ENCODE measurements at places on chromosomes 13 and 19. TPM values are rescaled to one million over a fixed set of nuclear protein-coding genes. Genes with fewer than 3 reads are reported as not detected.

Gene PTGIR
- total RNA-seq, result 16.5 TPM

DNA sequence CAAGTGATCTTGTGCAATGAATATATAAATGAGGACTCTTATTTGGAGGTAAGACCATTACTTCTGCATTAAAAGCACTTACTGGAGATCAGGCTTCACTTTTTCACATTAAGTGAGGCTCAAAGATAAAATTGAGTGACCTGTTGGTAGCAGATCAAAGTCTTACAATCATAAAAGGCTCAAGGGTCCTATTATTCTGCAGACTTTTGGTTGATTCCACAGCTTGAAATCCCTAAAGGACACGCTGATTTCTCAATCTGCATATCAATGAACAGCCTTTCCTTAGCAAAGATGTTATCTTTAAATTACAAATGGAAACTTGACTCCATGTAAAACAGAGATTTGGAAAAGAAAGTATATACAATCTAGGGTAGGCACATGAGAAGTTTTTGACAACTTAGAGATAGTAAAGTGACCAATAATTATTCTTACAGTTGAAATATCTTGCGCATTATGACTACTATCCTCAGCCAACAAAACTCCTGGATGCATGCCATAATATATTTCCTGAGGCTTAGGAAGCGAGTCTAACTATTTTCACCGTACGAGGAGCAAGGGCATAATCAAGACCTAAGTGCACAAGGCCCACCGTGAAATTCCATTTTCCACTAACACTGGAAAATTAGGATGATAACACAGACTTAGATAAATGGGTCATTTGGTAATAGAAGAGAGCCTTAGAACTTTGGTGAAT, 640.7 kb downstream of the LIG4 start:
- H3K4me1 ChIP-seq, result no peaks in the 10 kb centered on the region
- no peaks in the 10 kb centered on the region for H3K36me3 ChIP-seq
- DNase-seq, result peak; percentile 26
- H3K27me3 ChIP-seq, result no peaks in the 10 kb centered on the region
- no peak overlapping the region for H3K4me3 ChIP-seq

Gene KIR2DL3
- total RNA-seq, result not detected

GRCh38 chr19:53871454-53871853, 3.8 kb downstream of the MYADM start:
- H3K27me3 ChIP-seq, result no peaks in the 10 kb centered on the region
- no peak for DNase-seq
- peaks cover 4% of the 10 kb centered on the region for H3K4me1 ChIP-seq
- H3K4me3 ChIP-seq, result no peak overlapping the region
- no peak overlapping the region for H3K27ac ChIP-seq
- peaks cover 18% of the 10 kb centered on the region for H3K36me3 ChIP-seq

Gene PGLYRP1
- total RNA-seq, result not detected

GRCh38 chr13:98352226-98352625, 175.2 kb upstream of the RNF113B start:
- H3K27ac ChIP-seq, result no peak overlapping the region
- H3K4me1 ChIP-seq, result peaks cover 2% of the 10 kb centered on the region
- DNase-seq, result no peak
- H3K27me3 ChIP-seq, result no peaks in the 10 kb centered on the region
- H3K4me3 ChIP-seq, result no peak overlapping the region

GRCh38 chr19:41774515-41774980, 19.2 kb downstream of the CEACAM6 start:
- no peak overlapping the region for H3K4me3 ChIP-seq
- no peak overlapping the region for H3K27ac ChIP-seq
- H3K4me1 ChIP-seq, result no peaks in the 10 kb centered on the region
- no peaks in the 10 kb centered on the region for H3K36me3 ChIP-seq
- H3K27me3 ChIP-seq, result no peaks in the 10 kb centered on the region
- DNase-seq, result no peak

Gene PCCA
- total RNA-seq, result 52.1 TPM

DNA sequence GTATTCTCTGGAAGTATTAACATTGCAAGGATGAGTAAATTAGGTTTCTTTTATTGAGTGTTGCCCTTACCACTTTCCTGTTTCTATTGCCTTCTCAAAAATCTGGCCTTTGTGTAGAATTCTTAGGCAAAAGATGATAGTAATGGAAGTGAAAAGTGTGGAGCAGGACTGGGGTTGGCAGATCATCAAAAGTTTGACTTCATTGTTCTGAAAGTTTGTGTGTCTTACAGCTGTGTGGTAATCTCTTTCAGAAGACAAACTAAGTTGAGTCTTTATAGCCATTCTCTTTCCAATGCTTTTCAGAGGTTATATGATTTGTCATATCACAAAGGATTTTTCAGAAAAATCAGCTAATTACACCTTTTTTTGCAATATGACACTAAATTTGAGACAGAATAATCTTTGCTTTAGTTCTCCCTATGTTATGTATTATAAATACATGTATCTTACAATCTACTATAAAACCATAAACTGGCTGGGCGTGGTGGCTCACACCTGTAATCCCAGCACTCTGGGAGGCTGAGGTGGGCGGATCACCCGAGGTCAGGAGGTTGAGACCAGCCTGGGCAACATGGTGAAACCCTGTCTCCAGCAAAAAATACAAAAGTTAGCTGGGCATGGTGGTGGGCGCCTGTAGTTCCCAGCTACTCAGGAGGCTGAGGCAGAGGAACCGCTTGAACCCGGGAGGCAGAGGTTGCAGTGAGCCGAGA, 8.7 kb upstream of the KCNRG start:
- no peaks in the 10 kb centered on the region for H3K27me3 ChIP-seq
- peak; percentile 28 for DNase-seq
- H3K36me3 ChIP-seq, result peaks cover 4% of the 10 kb centered on the region
- H3K4me3 ChIP-seq, result no peak overlapping the region
- H3K4me1 ChIP-seq, result peaks cover 4% of the 10 kb centered on the region

GRCh38 chr19:32471811-32472210, 66.2 kb downstream of the DPY19L3 start:
- H3K27me3 ChIP-seq, result no peaks in the 10 kb centered on the region
- no peaks in the 10 kb centered on the region for H3K4me1 ChIP-seq
- no peak overlapping the region for H3K4me3 ChIP-seq
- DNase-seq, result no peak
- H3K36me3 ChIP-seq, result no peaks in the 10 kb centered on the region
- no peak overlapping the region for H3K27ac ChIP-seq

DNA sequence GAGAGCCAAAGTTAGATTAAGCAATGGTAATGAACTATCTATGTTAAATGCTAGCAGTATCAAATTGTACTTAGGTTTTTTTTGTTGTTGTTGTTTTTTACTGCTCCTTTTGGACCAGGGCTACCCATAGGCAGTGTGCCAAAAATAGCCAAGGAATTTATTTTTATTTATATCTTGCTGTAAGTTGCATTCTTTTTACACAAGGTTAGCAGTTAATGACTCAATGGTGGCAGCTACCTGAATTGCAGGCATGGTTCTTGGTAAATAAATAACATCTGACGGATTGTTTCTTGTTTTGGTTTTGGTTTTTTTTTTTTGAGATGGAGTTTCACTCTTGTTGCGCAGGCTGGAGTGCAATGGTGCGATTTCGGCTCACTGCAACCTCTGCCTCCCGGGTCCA, 194.8 kb upstream of the TSC22D1 start:
- no peaks in the 10 kb centered on the region for H3K27me3 ChIP-seq
- DNase-seq, result no peak
- H3K36me3 ChIP-seq, result no peaks in the 10 kb centered on the region
- no peak overlapping the region for H3K4me3 ChIP-seq
- no peak overlapping the region for H3K27ac ChIP-seq
- H3K4me1 ChIP-seq, result no peaks in the 10 kb centered on the region

DNA sequence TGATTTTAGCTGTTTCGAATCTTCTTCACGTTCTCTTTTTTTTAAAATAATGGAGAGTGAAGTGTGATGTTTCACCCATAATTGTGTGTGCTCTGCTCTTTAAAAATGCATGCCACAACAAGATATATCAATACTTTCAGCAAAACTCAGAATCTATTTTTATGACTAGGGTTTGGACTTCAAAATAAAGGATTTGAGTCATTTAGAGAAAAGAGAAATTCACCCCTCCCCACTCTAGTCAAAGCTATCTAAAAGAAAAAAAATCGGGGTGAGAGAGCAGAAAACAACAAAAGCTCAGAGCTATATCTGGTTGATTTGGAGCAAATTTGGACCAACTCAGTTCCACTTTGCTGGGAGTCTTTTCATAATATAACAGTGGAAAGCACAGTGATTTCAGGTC, 244.5 kb downstream of the DNAJC15 start:
- peaks cover 11% of the 10 kb centered on the region for H3K4me1 ChIP-seq
- H3K27ac ChIP-seq, result no peak overlapping the region
- no peaks in the 10 kb centered on the region for H3K27me3 ChIP-seq
- no peak for DNase-seq

DNA sequence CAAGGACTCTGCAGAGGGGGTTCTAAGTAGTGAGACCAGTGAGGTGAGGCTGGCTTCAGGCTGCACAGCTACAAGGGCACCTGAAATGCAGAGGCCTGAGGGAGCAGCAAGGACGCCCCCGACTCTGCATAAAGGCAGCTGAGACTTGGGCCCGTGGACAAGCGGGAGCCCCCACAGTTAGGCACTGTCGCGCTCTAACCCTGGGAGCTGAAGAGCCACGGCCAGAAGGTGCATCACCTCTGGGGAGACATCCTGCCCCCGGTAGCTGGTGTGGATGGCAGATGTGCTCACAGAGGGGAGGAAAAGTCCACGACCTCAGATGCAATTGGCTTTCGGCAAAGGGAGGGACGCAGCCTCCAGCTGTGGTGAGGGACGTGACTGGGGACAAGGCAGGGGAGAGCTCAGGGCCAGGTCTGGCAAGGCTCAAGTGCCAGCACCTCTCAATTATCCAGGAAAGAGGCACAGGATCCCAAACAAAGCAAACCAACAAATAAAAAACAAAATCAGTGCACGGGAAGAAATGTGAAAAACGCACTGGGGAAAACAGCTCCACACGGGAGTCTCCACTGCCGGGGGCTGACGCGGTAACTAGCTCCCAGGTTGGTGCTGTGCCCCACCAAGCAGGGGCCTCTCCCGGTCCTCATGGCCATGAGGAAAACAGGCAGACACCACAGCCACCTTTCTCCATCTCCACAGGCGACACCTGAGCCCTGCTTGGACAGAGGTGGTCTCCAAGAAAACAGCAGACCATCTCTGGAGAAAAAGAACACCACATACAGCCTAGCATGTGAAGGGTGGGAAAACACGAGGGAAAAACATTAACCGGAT, 23.0 kb upstream of the PLPP2 start:
- H3K4me3 ChIP-seq, result no peak overlapping the region
- H3K27ac ChIP-seq, result no peak overlapping the region
- DNase-seq, result no peak
- no peaks in the 10 kb centered on the region for H3K4me1 ChIP-seq
- no peaks in the 10 kb centered on the region for H3K27me3 ChIP-seq

DNA sequence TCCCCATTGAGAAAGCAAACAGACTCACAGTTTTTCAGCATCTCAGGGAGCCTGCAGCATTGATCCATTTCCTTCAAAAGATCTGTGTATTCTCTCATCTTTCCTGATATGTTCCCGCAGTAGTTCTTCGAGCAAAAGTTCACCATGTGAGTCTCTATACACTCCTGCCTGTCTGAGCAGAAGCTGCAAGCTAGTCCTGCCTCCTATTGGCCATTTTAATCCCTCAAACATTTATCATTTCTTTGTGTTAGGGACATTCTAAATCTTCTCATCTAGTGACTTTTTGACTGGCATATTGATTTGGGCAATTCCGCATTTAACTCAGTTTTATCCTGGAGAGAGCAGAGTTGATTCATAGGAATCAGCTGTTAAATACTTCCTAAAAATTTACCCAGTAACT, 660.4 kb upstream of the KLF12 start:
- H3K27ac ChIP-seq, result no peak overlapping the region
- H3K27me3 ChIP-seq, result no peaks in the 10 kb centered on the region
- H3K4me1 ChIP-seq, result no peaks in the 10 kb centered on the region
- H3K4me3 ChIP-seq, result no peak overlapping the region
- no peak for DNase-seq

- no peak overlapping the region for H3K27ac ChIP-seq
- H3K27me3 ChIP-seq, result no peaks in the 10 kb centered on the region
- H3K4me1 ChIP-seq, result no peaks in the 10 kb centered on the region
- H3K4me3 ChIP-seq, result no peak overlapping the region
- no peak for DNase-seq
Observed at GRCh38 chr13:23460309-23460708, 26.8 kb upstream of the SACS start.

Gene HSD17B14
- total RNA-seq, result 7.7 TPM

DNA sequence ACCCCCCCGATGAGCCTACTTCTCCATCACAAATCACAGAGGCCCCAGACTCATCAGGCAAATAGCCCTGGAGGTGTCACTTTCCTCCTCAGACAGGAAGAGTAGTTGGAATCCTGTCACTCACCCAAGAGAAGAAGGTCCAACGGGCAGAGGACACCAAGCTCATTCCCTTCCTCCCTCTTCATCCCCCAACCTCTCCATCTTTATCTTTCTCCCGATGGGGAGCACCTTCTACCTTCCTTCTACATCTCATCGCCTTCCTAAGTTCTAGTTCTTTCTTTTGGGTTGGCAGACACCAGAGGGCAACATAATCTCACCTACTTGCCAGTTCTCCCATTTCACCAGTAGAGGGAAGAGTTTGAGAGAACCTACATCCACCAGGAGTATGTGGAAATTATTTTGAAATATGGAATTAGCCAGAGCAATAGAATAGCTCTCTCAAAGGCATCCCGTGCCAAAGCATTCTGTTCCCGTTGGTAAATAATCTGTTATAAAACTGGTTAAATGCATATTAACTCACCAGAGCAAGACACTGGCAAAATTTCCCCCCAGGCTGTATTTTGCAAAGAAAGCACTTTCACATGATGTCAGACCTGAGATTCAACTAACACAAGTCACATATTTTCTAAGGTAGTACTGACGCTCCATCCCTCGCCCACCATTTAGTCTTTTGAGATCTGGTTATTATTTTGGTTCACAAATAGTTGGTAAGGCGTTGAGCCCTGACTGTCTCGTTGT, 55.0 kb downstream of the ZIC5 start:
- no peaks in the 10 kb centered on the region for H3K36me3 ChIP-seq
- H3K27ac ChIP-seq, result no peak overlapping the region
- no peak overlapping the region for H3K4me3 ChIP-seq
- H3K4me1 ChIP-seq, result no peaks in the 10 kb centered on the region
- peak; percentile 82 for DNase-seq
